ENCODE measurements at places on chromosomes 12 and 14.

GRCh38 chr14:91280129-91280528, 35.6 kb upstream of the GPR68 start:
- no peak for DNase-seq

DNA sequence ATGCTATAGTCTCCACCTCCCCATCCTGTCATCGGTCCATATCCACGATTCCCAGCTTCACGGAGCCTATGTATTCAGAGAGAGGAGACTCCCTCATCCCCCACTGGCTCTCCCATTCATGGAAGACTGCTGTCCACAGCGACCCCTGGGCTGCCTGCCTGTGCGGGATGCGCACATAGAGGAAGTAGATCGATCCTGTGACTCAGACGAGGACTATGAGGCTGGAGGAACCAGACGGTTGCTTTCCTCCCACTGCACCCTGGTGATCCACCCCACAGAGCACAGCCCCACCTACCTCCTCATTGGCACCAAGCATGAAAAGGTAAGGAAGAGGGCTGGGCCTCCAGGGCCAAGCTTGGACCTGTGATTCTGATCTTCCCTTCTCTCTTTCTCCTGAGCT, 24.4 kb downstream of the PIGH start:
- DNase-seq = no peak

DNA sequence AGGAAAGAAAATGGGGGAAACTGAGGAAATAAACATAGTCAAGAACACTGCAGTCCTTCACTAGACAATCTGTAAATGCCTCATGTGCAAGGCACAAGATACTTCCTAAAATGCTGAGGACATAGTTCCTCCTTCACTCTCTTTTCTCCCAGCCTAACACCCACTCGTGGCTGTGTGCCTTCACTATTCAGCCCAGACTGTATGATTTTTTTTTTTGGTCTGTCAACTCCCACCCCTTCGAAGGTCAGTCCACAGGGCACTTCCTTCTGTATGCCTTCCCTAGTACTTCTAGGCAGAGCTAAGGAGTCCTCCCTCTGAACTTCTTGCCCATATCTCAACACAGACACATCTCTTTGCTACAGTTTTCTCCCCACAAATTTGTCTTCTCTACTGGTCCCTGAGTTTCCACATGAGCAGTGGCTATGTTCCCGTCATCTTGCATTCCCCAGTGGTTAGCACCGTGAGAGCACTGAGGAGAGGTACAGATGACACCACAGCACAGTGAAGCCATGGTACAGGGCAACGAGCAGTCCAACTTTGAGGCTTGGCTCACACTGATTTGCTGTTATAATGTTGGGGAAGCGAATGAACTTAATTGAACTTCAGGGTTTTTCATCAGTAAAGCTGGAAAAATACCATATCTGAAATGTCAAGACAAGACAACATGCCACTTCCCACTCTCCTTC, 24.1 kb upstream of the SYCP3 start:
- no peak for DNase-seq

DNA sequence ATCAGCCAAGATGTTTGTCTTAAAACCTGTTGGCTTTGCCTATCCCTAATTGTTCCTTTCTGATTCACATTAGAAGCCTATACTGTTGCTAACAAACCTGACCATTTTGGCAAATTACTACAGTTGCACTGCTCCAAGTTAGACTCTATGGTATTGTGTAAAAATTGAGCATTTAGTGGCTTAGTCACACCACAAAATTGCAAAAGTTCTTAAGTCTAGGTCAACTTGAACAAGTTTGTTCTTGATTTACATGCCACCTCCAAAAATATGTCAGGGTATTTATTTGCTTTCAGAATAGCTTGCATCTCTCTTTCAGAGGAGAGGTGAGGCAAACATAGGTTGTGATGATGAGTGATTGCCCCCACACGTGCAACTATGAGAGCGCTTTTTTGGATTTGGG, 27.0 kb upstream of the PTHLH start:
- DNase-seq = no peak

DNA sequence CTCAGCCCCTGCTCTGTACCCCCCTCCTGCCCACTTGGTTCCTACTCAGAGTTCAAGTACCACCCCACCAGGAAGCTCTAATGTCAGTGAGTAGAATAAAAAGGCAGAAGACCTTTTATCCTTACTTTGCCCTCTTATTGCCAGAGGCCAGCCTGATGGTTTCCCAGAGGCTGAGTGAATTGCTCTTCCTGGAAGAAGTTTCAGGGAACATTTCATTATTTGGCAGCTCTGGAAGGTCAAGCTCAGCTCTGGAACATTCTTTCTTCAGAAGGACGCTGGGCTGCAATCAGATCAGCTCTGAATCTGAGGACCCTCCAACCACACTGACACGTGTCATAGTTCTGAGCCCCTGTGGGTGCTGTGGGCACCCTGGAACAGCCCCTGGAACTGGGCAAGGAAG, 188.9 kb downstream of the ETV6 start:
- DNase-seq = no peak

DNA sequence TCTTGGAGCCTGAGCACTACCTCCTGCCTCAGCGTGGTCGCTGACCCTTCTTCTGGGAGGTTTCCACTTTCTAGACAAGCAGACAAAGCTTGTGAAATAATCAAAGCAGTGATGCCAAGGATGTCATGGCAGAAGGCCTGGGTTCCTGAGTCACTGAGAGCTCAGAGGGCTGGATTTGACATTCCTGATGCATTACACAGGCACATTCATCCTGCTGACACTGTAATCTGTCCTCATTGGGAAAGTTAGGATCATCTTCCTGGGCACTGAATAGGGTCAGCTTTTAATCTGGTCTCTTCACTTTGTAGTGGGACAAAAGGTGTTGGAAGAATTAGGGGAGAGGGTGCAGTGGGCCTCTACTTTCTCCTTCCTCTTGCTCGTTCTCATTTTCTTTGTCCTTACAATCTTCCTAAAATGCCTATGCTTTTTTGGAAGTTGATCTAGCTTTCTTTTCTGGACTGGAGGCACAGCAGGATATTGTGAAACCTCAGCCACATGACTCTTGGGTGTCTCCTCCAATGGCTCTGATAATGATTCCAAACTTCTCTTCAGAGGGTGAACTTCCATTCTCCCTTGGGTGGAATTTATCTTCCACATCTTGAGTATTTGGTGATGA, 29.6 kb downstream of the EEA1 start:
- peak; percentile 3 for DNase-seq

DNA sequence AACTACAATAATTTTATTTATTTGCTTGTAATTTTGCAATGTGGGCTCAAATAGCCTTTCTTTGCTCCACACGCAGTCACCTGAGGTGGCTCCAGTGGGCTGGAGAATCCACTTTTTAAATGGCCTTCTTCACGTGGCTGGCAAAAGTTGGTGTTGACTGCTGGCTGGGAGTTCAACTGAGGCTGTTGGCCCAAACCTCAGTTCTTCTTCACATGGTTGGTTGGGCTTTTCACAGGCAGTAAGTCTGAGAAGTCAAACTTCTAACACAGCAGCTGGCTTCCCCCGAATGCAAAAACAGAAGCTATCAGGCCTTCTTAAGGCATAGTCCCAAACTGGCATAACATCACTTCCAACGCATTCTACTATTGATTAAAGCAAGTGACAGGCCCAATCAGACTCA, 2.1 kb upstream of the OXA1L start:
- DNase-seq = no peak

DNA sequence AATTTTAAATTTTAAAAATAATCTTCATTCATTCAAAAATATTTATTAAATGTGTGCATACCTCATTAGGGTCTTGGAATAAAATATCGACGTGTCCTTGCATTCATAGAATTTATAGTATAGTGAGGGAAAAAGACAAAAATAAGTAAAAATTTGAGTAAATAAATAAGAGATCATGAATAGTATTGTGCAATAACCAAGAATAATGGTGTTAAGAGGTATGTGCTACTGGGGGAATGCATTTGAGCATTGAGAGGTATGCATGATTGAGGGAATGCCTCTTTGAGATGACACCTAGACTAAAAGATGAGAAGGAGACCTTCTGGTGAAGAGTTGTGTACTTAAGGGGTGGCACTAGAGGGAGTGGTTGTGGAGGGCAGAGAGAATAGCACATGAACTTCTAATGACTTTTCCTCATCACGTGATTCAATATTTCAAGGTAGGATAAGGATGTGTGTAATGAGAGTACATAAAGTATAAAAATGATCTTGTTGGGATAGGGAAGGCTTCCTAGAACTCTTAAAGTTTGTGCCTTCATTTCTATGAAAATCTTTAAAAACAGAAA, 18.8 kb upstream of the CATSPERB start:
- DNase-seq = no peak

DNA sequence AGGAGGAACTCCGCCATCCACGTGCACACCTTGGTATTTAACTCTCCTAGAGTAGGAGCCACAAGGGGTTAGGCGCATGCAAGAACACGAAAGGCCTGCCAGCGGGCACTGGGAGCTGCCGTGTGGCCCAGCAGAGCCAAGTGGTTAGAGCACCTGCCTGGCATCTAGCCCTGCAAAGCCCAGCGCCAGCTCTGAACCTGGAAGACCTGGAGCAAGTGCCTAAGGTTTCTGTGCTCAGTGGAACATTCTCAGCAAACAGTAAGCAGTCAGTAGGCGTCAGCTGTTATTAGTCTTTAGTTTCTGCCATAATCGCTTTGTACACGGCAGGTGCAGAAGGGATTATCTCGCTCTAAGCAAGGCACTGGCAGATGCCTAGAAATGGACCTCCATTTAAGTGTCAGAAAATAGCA, 55.4 kb downstream of the SETD3 start:
- DNase-seq = peak; percentile 97

DNA sequence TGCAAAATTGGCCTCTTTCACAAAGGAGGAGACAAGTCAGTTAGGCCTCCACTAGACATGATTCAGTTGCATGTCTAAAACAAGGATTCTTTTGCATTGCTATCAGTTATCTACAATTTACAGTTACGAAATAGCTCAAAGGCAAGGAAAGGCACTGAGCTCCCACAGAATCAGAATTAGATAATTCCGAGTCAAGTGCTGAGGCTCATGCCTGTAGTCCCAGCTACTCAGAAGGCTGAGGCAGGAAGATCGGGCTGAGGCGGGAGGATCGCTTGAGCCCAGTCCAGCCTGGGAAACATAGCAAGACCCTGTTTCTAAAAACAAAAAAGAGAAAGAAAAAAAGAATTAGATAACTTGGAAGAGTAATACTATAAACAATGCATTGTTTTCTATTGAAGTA, 12.3 kb upstream of the RTRAF start:
- no peak for DNase-seq

GRCh38 chr12:116734156-116734768, 3.6 kb downstream of the SPRING1 start:
- DNase-seq = no peak

GRCh38 chr12:123395236-123395635, 11.3 kb downstream of the KMT5A start:
- DNase-seq = no peak

DNA sequence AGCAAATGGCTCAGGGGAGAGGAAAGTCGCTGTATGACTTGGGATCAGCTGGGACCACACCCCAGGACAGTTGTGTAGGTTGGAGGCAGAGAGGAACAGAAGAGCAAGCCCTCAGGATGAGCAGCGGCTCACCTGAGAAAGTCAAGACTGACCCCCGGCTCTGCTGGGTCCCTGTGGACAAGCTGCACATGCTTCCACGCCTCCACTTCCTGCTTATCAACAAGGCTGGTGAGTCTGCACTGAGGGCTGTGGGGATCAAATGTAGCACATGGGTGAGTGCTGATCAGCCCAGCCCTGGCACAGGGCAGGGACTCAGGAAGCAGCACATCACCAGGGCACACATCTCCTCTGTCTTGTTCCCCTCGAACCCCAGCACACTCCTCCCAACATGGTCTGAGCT, 92.1 kb downstream of the CHGA start:
- DNase-seq = no peak

- no peak for DNase-seq
Observed at GRCh38 chr12:68462803-68463202, 130.6 kb upstream of the MDM1 start.

- DNase-seq = no peak
Observed at GRCh38 chr14:72679141-72679535, 214.8 kb downstream of the DPF3 start.

DNA sequence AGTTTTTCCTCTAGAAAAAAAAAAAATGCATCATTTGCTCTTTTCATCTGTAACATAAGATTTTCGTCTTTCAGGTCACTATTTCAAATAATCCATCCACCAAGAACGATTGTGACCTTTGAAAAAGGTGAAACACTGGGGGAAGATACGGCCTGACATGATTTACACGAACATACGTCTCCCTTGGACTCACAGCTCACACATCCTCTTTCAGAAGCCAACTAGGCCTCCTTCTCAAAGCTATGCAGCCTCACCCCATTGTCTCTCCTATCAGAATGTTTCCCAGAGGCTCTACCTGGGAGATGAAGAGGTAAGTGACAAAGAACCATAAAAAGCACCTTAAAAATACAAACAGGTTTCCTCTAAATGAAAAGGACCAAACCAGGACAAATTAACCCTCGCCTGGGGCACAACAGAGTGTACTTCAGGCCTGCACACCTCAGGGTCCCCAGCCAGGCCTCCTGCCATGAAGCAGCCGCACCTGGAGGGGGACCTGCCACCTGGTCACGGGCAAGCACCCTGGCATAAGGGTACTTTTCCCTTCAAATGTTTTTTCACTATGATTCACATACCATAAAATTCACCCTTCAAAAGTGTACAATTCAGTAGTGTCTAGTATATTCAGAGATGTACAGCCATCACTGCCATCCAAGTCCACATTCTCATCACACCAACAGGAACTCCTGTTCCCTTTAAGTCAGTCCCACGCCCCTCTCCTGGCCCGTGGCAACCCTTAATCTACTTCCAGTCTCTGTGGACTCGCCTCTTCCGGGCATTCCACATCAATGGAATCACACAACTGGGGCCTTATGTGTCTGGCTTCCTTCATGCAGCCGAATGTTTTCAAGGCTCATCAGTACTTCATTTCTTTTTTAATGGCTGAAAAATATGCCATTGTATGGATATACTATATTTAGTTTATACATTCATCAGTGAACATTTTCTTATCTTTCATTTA, 5.4 kb downstream of the SLC15A4 start:
- DNase-seq = no peak

DNA sequence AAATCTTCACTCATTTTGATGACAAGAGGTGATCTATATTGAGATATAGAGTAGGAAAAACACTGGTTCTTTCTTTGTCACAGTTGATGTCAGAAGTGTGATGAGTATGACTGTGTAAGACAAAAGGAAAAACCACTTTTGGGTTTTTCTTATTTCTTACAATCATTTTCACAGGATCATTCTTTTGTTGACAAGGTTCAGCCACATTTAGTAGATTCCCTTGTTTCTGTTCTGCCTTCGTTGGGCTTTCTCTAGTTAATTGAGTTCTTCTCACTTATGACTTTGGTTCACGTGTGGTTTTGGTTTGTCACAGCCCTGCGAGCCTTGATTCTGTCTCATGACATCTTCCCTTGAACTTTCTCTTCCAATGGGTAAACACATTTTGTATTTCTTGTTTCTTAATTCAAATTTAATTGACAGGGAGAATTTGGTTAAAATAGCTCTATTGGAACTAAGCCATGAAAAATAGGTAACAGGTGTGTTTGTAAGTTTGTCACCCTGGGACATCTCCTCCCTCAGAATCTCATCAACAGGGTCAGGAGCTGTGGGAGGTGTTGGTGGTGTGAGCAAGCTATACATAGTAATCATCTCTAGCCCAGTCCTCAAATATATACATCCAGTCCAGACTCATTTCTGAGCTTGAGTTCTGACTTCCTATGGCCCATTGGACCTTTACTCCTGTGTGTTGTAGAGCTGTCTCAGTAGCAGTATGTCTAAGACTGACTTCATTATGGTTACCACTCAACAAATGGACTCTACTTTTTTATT, 255.3 kb downstream of the BMP4 start:
- DNase-seq = no peak

GRCh38 chr14:61280092-61280525, 1.0 kb downstream of the TMEM30B start:
- no peak for DNase-seq

Data from NCI-H82 (cell line).